ENCODE measurements at places on chromosomes 3 and 15. TPM values are rescaled to one million over a fixed set of nuclear protein-coding genes. Genes with fewer than 3 reads are reported as not detected.

DNA sequence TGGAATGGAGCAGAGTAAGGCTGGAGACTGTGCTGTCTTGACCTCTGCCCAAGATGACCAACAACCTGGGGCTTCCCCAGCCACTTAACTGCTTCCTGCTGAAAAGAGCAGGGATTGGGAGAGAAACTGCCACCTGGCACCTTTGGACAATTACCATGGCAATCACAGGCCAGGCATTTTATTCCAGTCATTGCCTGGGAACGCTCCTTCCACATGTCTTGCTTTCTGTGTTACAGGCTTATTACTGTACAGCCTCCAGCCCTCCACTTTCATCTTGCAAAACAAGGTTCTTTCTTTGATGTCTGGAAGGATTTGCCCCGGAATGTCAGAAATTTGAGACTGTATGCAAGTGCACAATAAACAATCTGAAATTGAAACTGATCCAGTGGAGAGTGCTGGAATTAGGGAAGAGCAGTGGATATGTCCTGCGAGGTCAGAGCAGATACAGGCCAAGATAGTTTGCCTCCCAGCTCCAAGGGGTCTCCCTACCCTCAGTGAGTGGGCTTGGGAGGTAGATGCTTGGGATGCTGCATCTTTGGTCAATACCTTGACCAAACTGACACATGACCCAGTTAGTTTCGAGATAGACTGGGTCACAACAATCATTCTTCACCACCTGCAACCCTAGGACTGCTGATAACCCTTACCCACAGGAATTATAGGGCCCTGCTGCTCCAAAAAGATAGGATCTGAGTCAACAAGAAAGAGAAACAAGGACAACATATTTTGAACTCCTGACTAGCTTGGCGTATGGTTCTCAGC is 2.7 kb downstream of the PPP1R14D start:
- DNase-seq = no peak

DNA sequence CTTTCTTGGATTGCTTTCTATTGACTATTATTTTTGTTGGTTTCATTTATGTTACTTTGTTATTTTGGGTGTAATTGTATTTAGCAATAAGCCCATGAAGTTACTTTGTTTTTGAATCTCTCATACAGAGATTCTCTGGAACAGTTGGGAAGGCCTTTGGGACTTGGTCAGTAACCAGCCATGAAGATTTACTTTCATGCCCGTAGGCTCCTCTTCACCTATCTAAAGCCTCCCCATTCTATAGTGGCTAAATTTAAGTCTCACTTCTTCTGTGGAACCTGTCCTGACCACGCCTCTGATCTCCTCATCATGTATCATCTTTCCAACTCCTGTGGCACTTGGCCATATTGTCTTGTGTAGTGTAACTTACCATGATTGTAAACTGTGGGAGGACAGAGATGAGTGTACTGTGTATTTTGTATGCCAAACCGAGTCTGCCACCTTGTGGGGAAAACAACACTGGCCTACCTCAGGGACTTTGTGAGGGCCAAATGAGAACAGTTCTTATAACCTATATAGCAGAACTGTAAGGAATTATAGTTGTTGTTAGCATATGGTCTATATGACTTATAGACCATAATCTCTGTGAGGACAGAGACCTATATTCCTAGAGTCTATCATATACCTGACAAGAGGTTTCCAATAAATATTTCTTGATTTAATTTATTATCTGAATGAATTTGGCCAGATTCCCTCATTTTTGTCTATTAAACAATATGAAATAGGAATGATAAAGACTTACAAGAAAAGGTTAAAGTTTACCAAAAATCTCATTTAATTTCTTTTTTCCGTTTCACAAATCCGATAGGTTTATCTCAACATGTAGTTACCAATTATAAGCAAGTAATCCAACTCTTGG is 75.0 kb downstream of the STARD9 start:
- peak; percentile 46 for DNase-seq

Gene PLS1
- 0.36 TPM for polyA plus RNA-seq

- DNase-seq = no peak
Observed at GRCh38 chr3:102200126-102200525, 234.7 kb upstream of the ZPLD1 start.

DNA sequence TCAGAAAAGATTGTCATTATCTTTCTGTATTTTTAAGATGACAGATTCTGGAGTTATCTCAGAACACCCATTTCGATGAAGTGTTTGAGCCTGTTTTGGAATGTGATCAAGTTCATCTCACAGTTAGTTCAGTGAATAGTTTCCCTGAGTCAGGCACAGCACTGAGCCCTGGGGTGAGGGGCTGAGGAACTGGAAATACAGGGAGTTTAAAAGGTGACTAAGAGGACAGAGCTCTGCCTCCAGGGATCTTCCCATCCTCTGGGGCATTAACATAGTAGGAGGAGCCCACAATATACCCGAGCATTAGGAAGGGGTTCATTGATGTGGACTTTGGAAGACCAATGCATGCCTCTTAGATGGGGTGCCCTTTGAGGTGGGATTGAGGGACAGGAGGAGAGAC is 355.1 kb downstream of the CLSTN2 start:
- no peak for DNase-seq

DNA sequence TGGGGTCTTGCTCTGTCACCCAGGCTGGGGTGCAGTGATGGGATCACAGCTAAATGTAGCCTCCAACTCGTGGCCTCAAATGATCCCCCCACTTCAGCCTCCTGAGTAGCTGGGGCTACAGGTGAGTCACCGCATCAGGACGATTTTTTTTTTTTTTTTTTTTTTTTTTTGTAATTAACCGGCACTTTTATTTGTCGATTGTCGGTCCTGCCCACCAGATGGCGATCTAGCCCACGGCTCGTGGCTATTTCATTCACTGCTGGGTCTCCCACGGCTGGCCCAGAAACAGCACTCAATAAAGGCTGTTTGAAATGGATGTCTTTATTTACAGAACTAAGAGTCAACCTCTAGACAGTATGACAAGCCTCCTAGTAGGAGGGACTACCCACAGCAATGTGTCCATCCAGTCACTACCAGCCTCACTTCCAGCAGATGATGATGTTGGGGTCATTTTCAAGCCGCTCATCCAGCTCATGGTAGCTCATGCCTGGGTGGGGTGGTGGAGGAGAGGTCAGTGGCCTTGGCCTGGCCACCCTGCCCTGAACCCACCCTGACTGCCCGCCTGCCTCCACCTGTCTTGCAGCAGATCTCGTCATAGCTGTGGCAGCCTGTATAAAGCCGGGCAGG is 1.8 kb upstream of the ZMYND10 start:
- DNase-seq = peak; percentile 72

GRCh38 chr3:159839561-159840379 is 148.9 kb upstream of the IL12A start:
- peak; percentile 17 for DNase-seq

DNA sequence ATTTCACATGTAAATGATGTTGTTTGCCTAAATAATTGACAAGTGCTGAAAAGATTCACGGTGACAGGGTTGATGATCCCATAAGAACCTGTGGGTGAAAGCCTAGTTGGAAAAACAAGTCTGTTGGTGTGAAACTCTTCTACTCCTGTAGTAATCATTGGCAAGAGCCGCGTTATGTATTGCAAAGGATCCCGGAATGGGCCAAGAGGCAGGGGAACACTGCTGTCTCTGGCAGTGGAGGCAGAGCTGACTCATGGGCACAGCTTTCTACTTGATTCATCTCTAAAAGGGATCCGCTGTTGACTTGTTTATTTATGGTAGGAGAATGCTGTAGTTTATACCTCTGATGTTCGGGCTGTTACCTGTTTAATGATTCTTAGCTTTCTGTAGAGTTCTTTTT is 63.1 kb downstream of the MAP6D1 start:
- DNase-seq = no peak

DNA sequence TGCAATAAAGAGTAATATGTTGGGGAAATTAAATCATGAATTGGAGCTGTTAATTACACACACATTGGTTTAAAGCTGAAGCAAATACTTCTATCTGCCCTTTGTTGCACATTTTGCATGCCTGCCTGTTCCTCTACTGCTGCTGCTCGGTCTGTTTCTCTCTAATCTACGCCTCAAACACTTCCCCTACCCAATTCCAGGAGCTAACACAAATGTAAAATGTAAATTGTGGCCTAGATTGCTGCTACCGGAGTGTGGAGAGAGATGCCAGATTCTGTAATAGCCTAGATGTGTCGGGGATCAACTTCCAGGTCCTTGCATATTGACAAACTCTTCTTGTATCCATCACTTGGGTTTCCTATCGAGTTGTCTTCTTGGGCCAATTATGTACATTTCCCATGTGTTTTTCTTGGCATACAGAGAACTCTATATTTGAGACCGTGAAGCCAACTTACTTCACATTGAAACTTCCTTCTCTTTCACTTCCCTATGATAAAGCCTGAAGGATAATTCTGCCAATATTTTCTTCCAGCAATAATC is 450.4 kb upstream of the NR2F2 start:
- DNase-seq = no peak

GRCh38 chr15:57761562-57761961 is 55.0 kb downstream of the POLR2M start:
- DNase-seq = no peak
